ENCODE measurements at places on chromosomes 1 and 21.

DNA sequence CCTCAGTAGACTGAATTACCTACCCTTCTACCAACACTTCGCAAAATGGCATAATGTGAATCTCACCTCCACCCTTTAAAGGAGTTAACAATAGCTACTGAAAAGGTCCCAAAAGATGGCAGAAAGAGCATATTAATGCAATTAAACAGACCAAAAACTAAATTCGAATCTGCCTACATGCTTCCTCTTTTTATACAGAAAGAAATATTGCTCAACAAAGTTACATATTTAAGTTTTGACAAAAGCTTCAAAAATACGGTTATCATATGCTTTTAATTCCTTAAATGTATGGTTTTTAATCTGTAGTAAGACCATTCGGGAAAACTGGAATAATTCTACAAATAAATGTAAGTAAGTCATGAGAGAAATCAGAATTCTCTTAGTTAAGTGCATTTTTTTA is 2.2 kb downstream of the APP start:
- no peaks in the 10 kb centered on the region for H3K36me3 ChIP-seq
- H3K27me3 ChIP-seq: no peaks in the 10 kb centered on the region

DNA sequence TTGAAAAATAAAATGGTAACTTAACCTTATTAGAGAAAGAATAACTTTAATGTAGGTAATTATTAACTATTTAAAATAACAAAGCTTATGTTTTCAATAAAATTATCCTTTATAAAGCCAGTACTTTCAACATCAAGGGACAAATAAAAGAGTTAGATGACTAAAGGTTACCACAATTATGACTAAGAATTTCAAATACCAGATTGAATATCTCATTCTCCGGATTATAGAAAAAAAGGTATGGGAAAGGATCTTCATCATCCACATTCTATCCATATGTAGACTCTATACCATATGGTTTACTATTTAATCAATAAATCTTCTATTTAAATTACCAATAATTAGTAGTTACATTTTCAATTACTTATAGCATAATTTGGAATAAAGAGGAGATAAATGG is 62.8 kb downstream of the TOR3A start:
- H3K36me3 ChIP-seq: no peaks in the 10 kb centered on the region
- H3K4me1 ChIP-seq: peaks cover 47% of the 10 kb centered on the region
- no peaks in the 10 kb centered on the region for H3K27me3 ChIP-seq
- no peak overlapping the region for H3K4me3 ChIP-seq
- no peak for DNase-seq

GRCh38 chr1:119783354-119784185 is 14.9 kb upstream of the HMGCS2 start:
- H3K36me3 ChIP-seq: no peaks in the 10 kb centered on the region
- H3K4me1 ChIP-seq: no peaks in the 10 kb centered on the region
- no peak overlapping the region for H3K27ac ChIP-seq
- H3K4me3 ChIP-seq: no peak overlapping the region

GRCh38 chr1:243471026-243471685 is 215.3 kb downstream of the SDCCAG8 start:
- no peak overlapping the region for H3K27ac ChIP-seq
- no peak overlapping the region for H3K4me3 ChIP-seq
